ENCODE measurements at places on chromosomes 1 and 21.

- no peak for DNase-seq
Observed at GRCh38 chr1:67557696-67558448, 127.1 kb upstream of the GADD45A start.

DNA sequence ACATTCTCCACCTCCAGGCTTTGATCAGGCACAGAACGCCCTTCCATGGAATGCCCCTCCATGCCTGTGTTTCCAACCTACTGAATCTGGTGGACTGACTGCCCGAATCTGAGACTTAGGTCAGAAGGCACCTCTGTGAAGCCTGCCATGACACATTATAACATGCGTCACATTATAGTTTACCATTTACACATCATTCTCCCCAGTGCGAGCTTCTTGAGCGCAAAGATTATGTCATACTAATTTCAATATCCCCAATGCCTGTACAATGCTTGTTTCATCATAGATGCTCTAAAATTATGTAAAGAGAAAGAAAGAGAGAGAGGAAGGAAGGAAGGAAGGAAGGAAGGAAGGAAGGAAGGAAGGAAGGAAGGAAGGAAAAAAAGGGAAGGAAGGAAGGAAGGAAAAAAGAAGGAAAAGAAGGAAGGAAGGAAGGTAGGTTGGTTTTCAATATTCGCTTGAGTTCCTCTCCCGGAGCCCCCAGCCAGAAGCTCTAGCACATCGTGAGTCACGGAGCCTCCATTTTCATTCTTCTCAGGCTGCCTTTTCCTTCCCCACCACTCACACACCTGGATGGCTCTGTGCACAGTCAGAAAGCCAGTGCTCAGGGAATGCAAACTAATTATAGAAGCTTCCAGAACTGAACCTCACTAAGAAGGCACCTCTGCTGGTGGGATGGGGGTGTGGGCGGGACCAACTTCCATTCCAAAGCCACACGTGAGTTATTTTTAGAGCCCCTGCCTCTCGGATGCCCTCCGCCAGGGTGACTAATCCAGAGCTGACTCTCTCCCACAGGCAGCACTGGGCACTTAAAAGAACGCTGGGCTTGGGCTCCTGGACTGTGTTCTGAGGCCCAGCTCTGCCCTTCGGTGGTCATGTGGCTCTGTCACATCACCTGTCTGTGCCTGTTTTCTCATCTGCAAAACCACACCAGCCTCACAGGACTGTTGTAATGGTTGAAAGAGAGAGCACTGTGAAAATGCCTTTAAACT is 27.4 kb downstream of the LAMB3 start:
- no peak for DNase-seq

GRCh38 chr1:93611668-93612067 is 70.0 kb downstream of the BCAR3 start:
- no peak for DNase-seq

DNA sequence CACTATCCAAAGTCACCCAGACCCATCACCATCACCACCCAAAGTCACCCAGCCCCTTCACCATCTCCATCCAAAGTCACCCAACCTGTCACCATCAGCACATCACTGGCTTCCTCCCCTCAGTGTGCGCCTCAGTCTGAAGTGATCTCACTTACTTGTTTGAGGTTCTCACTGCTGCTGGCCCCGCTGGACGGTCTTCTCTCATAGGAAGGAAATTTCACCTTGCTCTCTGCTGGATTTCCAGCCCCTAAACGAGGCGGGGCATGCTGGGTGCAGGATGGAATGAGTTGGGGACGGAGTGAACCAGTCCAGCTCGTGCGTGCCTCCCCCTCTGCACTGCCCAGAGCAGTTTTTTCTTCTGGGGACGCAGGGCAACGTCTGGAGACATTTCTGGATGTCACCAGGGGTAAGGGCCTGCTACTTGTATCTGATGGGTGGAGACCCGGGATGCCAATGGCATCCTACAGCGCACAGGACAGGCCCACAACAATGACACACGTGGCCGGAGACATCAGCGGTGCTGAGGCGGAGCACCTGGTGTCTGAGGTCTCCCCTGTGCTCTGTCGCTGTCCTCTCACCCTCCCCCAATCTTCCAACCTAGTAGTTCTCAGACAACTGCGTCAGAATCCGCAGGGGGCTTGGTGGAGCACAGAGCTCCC is 38.6 kb downstream of the PDE9A start:
- DNase-seq = no peak

GRCh38 chr21:34807881-34808568 is 139.2 kb downstream of the CLIC6 start:
- DNase-seq = no peak

GRCh38 chr1:200686620-200687019 is 16.9 kb upstream of the DDX59 start:
- no peak for DNase-seq

DNA sequence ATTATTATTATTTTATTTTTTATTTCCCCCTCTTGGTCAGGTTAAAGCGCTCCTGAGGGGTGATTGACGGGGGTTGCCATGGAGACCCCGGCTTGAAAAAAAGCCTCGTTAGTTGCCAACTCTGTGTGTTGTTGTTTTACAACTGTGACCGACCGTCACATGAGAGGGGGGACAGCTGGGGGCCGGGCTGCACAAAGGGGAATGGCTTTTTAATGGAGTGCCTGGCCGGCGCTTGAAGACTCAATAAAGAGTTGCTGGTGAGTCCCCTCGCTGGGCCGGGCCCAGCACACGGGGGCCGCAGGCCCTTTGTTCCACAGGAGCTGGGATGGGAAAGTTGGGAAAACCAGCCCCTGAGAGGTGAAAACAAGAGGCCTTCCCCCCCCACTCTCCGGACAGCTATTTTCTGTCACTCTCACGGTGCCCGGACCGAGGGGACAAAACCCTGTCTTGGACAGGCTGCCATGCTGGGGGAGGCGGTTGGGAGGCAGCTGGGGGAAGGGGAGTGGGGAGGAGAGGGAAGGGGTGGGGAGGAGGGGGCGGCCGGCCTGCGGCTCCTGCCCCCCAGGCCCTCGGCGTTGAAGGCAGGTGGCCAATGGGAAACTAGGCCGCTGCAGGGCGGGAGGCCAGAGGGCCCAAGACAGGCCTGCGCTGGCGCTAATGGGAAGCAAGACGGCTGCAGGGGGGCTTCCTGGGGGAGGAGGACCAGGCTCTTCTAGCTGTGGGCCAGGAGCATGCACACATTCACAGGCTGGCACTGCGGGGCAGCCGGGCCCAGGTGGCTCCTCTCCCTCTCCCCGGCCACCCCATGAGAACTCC is 67.6 kb downstream of the CASZ1 start:
- DNase-seq = no peak

DNA sequence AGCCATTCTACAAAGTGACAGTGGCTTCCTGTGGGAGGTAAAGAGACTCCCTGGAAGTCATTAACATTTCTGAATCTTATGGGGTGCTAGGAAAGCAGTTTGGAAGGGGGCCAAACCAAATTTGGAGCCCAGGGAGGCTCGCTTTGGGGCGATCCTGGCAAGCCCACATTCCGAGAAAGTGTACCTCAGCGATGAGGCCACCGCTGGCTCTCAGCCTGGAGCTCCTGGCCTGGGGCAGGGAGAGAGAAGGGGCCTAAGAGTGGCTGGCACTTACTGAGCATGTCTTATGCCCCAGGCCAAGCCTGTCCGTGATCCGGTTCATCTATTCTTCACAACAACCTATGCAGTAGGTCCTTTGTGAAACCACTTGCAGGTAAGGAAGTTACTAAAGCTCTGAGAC is 98.8 kb downstream of the CCDC185 start:
- DNase-seq = no peak

DNA sequence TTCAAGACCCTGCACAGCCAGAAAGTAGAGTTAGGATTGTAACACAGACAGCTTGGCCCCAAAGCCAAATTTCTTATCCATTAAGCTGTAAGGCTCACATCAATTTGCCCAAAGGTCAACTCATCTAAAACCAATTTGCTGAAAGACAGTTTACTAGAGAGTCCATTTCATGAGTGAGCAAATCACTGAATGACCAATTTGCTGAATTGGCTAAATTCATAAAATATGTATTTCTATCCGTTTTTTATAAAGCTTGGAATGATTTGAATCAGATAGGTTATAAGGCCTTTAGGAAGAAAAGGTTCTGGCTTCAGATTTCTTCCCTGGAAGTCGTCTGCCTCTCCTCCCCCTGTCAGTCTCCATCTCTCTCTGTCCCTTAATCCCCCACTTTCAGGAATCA is 168.1 kb downstream of the FCRL5 start:
- no peak for DNase-seq

DNA sequence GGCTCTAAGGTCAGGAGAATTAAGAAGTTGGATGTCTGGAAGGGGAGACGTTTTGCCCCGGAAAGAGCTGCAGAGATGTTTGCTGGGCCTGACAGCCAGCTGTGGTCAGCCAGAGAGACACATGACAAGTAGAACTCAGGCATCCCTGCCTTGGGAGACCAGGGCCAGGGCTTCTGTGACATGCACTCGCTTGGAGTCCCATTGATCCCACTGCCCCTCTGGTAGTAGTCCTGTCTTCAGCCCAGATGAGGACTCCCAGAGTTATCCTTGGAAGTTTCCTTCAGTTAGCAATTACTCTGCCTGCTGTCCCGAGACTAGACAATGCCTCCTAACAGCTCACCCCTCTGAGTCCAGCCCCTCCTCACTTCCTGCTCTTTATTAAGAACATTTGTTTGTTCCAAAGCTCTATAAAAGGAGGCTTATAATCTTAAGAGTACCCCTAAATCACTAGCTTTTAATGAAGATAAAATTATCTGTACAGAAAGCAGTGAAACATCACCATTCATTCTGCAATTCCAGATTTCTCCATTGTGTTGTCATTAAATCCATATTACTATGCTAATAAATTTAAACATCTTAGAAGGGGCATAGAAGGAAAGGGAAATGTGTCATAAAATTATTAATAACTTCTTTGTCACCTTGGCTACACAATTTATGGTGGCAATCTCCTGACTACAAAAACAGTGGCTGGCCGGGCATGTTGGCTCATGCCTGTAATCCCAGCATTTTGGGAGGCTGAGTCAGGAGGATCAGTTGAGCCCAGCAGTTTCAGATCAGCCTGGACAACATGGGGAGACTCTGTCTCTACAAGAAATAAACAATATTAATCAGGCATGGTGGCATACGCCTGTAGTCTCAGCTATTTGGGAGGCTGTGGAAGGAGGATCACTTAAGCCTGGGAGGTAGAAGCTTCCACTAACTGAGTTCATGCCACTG is 94.2 kb downstream of the KCNK1 start:
- DNase-seq = no peak

DNA sequence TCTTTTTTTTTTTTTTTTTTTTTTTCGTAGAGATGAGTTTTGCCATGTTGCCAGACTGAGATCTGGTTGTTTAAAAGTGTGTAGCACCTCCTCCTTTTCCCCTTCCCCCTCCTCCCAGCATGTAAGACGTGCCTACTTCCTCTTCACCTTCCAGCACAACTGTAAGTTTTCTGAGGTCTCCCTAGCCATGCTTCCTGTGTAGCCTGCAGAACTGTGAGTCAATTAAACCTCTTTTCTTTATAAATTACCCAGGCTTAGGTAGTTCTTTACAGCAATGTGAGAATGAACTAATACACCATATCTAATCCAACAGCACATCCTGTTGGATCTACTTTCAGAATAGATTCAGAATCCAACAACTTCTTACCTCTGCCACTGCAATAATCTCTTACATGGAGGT is 111.1 kb downstream of the CLIC6 start:
- DNase-seq = no peak

GRCh38 chr1:246699095-246699735 is 25.0 kb upstream of the SCCPDH start:
- peak; percentile 67 for DNase-seq

- DNase-seq = no peak
Observed at GRCh38 chr21:41627428-41627827, 119.5 kb upstream of the TMPRSS2 start.

DNA sequence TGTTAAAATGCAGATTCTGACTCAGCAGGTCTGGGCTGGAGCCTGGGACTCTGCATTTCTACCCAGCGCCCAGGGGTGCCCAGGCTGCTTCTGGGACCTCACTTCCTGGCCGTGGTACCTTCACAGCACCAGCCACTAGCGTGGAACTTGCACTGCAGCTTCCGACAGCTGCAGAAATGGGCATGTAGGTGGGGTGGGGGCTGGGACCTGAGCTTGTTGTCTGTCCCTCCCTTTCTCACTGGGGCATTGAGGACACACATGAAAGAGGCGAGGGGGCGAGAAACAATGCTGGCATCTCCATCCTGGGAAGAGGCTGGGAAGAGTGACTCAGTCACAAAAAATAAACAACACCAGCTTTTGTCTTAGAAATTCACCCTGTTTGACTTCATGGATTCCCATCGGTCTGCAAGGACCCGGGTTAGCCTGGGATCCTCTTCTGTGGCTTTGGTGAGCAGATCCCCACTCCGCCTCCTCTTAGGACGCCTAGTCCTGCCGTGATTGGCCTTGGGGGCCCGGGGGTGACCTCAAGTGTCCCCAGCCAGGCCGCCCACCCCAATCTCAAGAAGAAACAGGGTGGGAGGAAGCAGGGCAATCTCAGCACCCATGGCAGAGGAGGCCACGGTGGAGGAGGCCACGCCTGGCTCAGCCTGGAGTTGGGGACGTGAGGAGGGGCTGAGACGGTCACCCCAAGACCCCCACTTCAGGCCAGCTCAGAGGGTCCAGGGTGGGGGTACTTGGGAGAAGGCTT is 29.9 kb upstream of the POFUT2 start:
- DNase-seq = no peak

DNA sequence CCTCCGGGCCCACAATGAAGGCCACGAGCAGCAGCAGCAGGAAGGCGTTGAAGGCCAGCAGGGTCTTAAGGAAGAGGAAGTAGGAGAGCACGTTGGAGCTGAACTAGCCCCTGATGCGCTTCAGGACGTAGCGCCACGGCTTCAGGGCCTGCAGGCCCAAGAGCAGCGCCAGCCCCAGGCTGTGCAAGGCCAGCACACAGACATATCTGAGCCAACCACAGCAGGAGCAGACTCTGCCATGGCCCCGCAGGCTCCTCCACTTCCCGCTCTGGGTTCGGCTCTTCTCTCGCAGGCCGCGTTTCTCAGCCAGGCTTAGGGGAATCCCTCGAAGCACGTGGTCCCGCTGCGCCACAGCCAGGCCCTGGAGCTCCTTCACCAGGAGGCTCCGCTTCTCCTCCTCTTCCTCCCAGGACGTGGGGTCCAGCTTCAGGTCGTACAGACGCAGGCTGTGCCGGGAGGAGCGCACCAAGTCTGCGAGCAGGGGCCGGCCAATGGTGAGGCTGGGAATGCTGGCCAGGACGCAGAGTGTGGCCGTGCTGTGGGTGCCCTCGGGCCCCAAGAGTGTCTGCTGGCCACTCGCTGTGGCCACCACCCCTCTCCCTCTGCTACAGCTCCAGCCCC is 41.7 kb downstream of the ZNF691 start:
- no peak for DNase-seq

DNA sequence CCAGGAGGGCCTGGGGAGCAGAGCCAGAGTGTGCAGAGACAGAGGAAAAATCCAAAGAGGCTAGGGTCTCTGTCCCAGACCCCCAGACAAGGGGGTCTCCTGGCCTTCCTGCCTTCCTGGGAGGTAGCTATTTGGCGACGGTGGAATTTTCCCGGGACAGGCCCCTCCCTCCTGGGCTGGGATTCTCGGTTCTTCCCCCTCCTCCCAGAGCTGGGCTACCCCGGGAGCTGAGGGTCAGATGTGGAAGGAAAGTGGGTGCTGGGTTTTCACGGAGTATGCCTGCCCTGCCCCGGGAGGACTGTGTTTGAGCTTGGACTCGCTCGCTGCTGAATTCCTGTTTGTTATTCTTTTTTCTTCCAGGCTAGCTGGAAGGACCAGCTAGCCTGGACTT is 759 bp downstream of the AMPD2 start:
- DNase-seq = no peak

- no peak for DNase-seq
Observed at GRCh38 chr1:87220993-87221392, 107.7 kb upstream of the LMO4 start.
